Cardiac ventricle fibroblast (primary cell): ENCODE measurements at places on chromosomes 4 and X. TPM values are rescaled to one million over a fixed set of nuclear protein-coding genes. Genes with fewer than 3 reads are reported as not detected.

The CXCL11 gene
- not detected in 2 replicates for total RNA-seq

The UGT2B15 gene
- total RNA-seq, result not detected in 2 replicates

The MAPK10 gene
- total RNA-seq, result 38.9 and 43.7 TPM in 2 replicates

The NLRP2B gene
- not detected in 2 replicates for total RNA-seq

The ZCCHC18 gene
- total RNA-seq, result 0.49 TPM in 1 of 2 replicates, not detected in the other

The HSPA4L gene
- total RNA-seq, result 1.4 and 2.9 TPM in 2 replicates

The ASB9 gene
- 0.34 TPM in 1 of 2 replicates, not detected in the other for total RNA-seq

The MAP3K15 gene
- total RNA-seq, result not detected in 2 replicates

The FRMPD4 gene
- 0.49 and 0.69 TPM in 2 replicates for total RNA-seq

The SMR3B gene
- total RNA-seq, result not detected in 2 replicates

The P2RY4 gene
- not detected in 2 replicates for total RNA-seq

The FANCB gene
- total RNA-seq, result 0.37 and 0.49 TPM in 2 replicates
